Stomach (tissue), 19 donors: ENCODE measurements at places on chromosomes 6 and 20. TPM values are rescaled to one million over a fixed set of nuclear protein-coding genes. Genes with fewer than 3 reads are reported as not detected.

- no peak overlapping the region for H3K4me3 ChIP-seq
- H3K36me3 ChIP-seq = no peaks in the 10 kb centered on the region
- H3K4me1 ChIP-seq = no peaks in the 10 kb centered on the region
- no peaks in the 10 kb centered on the region for H3K27me3 ChIP-seq
- H3K27ac ChIP-seq = no peak overlapping the region
Measured at GRCh38 chr6:142279350-142280180, 22.2 kb upstream of the ADGRG6 start.

GRCh38 chr20:48463916-48464315 is 363.9 kb downstream of the PREX1 start:
- no peaks in the 10 kb centered on the region for H3K4me1 ChIP-seq
- H3K27ac ChIP-seq = no peak overlapping the region
- no peak overlapping the region for H3K4me3 ChIP-seq
- DNase-seq = no peak
- H3K27me3 ChIP-seq = no peaks in the 10 kb centered on the region

DNA sequence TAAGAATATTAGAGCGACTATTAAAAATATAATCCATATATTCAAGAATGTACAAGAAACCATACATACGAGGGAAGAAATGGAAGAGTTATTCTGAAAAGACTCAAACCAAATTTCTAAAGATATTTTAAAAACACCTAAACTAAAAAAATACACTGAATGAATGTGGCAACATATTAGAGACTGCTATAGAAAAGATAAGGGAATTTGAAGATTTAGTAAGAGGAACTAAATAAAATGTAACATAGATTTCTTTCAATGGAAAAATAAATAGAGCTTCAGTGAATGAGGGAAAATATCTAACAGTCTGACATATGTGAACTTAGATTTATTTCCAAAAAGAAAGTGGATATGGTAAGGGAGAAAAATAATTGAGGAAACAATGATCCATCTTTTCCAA is 194.9 kb upstream of the STXBP5 start:
- DNase-seq = no peak
- H3K4me1 ChIP-seq = no peaks in the 10 kb centered on the region
- H3K27me3 ChIP-seq = no peaks in the 10 kb centered on the region
- no peaks in the 10 kb centered on the region for H3K36me3 ChIP-seq

DNA sequence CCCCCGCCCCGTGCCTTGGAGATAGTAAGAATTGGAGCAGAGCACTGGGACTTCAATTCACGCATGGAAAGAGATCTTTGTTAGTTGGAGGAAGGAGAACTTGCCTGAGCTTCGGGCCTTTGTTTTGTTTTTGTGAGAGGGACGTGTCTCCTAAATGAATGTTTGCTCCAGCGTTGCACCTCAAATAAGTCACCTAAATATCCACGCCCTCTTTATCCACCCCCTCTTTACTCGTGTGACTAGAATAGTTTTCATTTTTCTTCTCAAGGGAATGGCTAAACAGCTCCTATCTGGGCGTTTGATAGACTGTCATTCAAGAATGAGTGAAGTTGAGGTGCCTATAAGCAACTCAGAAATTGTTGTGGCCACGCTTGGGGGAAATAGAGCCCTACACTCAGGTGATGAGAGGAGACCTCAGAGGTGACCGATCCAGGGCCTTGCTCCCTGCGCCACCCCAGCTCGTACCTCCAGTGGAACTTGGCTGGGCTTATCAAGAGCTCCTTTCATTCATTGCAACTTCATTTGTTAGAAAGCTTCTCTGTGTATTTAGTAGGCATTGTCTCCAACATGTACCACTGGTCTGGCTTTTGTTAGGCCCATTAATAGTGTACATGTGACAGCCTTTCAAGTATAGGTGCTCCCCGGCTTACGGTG is 861 bp downstream of the PCMTD2 start:
- peaks cover 17% of the 10 kb centered on the region for H3K27me3 ChIP-seq
- DNase-seq = no peak
- no peaks in the 10 kb centered on the region for H3K36me3 ChIP-seq

DNA sequence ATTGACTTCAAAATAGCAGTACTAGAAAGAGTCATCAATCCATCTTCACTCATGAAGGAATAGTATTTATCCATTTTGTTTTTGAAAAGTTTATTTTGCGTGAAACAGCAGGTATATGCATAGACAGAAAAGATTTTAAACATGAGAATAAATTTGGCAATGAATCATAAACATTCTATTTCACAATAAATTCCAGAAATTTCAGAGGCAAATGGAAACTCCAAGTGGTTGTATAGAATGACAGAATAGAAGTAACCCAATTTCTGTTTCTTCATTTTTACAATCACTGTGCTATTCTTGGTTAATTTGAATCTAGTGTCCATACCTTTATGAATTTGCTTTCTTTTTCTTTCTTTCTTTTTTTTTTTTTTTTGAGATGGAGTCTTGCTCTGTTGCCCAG is 173.0 kb upstream of the ECI2 start:
- no peaks in the 10 kb centered on the region for H3K27me3 ChIP-seq
- no peak overlapping the region for H3K4me3 ChIP-seq
- peaks cover 4% of the 10 kb centered on the region for H3K4me1 ChIP-seq

DNA sequence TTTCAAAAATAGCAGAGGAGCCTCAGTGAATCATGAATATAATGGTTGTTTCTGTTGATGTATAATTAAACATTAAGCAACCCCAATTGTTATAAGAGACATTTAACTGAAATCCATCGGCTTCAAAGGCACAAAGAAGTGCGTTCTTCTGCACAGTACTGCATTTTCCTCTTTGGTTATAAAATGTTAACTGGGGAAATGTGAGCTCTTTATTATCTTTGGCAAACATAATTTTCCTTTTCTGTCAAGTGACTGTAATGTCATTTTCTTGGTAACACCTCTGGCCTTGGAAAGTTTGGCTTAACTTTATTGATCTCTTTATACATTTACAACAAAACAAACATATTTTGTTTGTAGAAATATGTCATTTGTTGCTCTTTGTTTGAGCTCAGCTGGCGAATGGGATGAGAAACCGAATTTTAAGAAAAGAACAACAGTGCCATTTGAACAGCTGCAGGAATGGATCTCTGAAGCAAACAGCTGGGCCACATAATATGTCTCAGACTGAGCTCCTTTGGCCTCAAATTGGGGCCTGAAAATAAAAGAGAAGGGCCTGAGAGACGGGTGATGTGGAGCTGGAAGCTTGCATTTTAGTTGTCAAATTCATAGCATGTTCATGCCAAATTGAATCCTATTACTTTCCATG is 427.0 kb upstream of the SPTLC3 start:
- H3K27ac ChIP-seq = no peak overlapping the region
- no peaks in the 10 kb centered on the region for H3K4me1 ChIP-seq
- DNase-seq = no peak

GRCh38 chr6:30163918-30164654 is 740 bp downstream of the TRIM15 start:
- no peaks in the 10 kb centered on the region for H3K36me3 ChIP-seq
- peaks cover 31% of the 10 kb centered on the region for H3K27me3 ChIP-seq
- DNase-seq = no peak
- no peak overlapping the region for H3K27ac ChIP-seq

PAK5 gene
- total RNA-seq = 0.92 TPM

TRIM38 gene
- total RNA-seq = 7.8 TPM

DNA sequence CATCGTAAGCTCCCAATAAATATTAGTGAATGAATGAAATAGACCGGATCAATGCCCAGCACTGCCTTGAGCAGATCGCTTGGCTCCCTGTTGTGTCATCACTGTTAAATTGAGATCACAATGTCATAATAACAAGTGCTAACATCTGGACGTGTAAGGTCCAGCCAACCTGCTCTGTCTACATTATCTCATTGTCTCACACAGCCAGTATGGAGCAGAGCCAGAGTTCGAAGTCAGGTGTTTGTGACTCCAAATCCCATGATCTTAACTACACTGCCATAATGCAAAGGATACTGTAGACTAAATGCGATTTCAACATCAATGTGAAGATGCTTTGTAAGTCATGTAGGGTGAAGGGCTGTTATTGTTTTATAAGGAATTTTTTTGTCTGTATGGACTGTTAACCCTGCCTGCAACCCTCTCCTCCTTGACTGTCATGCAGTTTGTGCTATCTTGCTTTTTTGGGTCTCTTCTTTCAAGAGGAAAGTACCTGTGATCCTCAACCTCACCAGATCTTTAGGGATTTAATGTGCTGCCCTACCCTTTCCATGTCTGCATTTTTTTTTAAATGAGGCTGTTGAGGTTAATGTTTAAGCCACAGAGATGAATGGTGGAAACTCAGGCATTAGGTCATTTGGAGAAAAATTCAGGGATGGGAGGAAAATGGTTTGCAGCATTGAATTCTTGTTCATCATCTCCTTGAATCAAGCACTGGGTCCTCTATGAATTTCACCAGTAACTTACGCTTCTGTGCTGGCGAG is 49.0 kb upstream of the OCSTAMP start:
- no peak overlapping the region for H3K27ac ChIP-seq
- H3K27me3 ChIP-seq = no peaks in the 10 kb centered on the region

GRCh38 chr6:43941174-43941573 is 171.2 kb downstream of the VEGFA start:
- no peak for DNase-seq
- no peak overlapping the region for H3K4me3 ChIP-seq
- no peak overlapping the region for H3K27ac ChIP-seq

WFDC13 gene
- not detected for total RNA-seq

DNA sequence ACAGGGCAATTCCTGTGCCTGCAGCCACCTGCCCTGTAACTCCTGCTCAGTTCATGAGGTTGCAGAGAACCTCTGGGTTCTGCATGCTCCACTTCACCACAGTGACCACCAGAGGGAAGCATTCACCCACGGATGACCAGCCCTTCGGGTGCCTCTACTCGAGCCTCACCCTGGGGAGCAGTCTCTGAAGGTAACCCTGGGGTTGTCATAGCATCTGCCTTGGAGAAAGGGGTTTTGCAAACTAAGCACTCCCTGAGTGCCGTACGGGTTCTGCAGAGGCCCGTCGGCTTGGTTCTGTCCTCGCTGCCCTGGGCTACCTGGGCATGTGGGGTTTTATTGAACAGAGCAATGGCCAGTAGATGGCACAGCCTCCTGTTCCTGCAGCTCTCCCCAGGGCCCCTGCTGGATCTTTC is 10.2 kb upstream of the CST5 start:
- peak; percentile 31 for DNase-seq
- no peak overlapping the region for H3K4me3 ChIP-seq
- H3K27ac ChIP-seq = no peak overlapping the region

C20orf144 gene
- not detected for total RNA-seq

DNA sequence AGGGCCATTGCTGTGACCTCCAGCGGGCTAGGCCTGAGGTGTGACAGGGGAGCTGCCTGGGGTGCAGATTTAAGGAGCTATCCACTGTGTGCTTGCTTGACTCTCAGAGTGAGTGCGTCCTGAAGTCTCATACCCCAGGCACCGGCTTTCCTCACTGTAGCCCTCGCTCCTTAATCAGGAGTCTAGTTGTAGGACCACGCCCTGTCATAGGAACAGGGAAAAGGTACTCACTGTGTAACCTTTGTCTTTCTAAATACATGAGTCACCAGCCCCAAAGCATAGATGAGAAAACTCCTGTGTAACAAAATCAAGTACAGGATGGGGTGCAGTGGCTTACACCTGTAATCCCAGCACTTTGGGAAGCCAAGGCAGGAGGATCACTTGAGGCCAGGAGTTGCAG is 141.7 kb downstream of the TMEM242 start:
- peaks cover 17% of the 10 kb centered on the region for H3K4me1 ChIP-seq
- H3K27me3 ChIP-seq = no peaks in the 10 kb centered on the region
- H3K36me3 ChIP-seq = peaks cover 19% of the 10 kb centered on the region
- no peak for DNase-seq
- no peak overlapping the region for H3K4me3 ChIP-seq

SIRPD gene
- not detected for total RNA-seq

DNA sequence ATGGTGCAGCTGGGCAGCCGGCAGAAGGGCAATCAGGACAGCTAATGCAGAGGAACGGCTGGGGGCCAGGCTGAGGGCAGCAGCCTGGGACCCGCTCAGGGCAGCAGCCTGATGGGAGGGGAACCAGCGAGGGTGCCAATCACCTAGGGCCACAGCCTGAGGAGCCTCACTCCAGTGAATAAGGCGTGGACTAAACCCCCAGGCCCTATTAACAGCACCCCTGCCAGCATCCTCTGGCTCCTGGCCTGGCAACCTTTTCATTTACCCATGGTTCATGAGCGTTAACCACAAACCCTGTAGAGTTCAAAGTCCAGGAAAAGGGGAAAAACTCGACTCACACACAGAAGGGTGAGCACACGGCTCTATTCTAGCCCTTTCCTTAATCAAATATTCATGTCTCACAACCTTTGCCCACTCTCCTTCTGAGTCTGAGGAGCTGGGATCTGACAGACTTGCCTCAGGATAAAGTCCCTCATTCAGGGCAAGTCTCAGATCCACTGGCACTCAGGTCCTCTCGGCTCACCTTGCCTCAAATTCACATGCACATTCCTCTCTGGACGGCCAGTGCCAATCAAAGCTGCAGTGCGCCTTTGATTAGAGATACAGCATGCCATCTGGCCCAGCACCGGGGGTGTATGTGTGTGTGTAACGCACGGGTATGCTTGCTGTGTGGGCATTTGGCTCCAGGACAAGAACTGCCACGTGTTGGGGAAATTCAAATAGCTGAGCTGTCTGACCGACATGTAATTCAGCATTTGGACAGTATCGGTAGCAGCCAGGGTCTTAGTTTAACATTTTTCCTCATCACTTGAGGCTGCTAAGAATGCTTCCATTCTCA is 86.9 kb upstream of the TRAF3IP2 start:
- peaks cover 61% of the 10 kb centered on the region for H3K4me1 ChIP-seq
- H3K27me3 ChIP-seq = no peaks in the 10 kb centered on the region
- H3K4me3 ChIP-seq = no peak overlapping the region
- peak overlapping the region; percentile 73 for H3K27ac ChIP-seq
- DNase-seq = peak; percentile 83
- H3K36me3 ChIP-seq = peaks cover 76% of the 10 kb centered on the region

BMP7 gene
- 0.29 TPM for total RNA-seq

DNA sequence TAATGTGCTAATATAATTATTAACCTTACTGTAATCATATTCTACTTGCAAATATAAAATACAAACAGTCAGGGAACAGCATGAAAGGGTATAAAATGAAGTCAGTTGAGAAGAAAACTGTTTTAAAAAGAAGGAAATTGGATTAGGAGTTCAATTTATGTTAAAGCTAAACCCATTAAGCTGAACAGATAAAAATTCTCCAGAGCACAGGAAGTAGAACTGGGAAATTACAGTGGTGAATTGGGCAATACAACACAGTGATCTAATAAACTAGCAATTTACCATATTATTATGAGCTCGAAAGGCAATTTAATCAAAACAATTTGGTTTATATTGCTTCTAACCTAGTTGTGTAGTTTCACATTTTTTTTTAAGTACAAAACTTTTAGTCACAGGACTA is 407.4 kb upstream of the RGS17 start:
- H3K36me3 ChIP-seq = no peaks in the 10 kb centered on the region
- no peaks in the 10 kb centered on the region for H3K27me3 ChIP-seq
- no peak for DNase-seq
- no peaks in the 10 kb centered on the region for H3K4me1 ChIP-seq
- no peak overlapping the region for H3K27ac ChIP-seq
- no peak overlapping the region for H3K4me3 ChIP-seq
